Cortex of kidney (tissue), 1 donor: ENCODE measurements at places on chromosomes 3 and 15.

DNA sequence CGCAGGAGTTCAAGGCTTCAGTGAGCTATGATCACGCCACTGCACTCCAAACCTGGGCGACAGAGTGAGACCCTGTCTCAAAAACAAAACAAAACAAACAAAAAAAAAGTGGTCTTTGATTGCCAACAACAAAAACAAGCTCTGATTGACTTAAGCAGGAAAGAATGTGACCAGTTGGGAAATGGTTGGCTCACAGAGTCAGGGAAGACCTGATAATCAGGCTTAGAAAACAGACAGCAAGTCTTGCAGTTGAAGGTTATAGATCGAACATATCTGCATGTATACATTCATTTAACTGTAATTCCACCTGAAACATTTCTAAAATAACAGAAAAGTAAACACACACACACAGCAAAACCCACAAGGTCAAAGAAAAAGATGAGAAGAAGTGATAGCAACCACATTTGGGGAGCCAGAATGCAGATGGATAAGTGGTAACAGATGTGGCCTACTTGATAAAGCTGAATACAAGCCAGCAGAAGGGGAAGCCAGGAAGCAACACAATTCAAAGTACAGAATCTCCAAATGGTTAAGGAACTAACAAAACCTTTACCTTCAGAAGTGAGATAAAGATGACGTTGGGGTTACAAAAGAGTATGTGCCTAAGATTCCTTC is 699.9 kb upstream of the ZNF385D start:
- no peak for DNase-seq

DNA sequence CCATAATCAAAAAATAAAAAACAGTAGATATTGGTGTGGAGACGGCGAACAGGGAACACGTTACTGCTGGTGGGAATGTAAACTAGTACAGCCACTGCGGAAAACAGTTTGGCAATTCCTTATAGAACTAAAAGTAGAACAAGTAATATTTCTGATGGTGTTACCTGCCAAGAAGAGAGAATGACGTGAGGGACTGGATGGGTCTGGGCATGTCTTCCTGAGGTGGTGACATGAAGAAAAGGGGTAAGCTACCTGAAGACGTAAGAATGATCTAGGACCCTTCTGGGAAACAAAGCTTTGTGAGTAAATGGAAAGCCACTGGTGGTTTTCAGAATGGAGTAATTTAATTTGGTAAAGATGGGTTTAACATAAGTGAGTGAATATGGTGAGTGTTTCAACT is 19.4 kb upstream of the PLOD2 start:
- DNase-seq, result no peak

DNA sequence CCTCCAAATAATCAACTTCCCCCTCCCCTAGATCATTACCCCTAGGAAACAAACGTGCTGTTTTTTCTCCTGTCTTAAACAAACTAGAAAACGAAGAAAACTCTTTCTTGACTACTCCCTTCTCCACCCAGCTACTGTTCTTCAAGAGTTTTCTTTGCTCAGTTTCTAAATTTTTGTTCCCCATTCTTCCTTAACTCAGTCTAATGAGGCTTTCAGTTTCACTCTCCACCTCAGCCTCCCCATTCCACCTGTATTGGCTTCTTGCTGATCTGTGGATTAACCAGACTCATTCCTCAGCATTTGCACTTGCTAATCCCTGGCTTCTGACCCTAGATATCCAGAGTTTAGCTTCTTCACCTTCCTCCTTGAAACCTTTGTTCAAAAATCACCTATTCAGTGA is 26.8 kb downstream of the SERPINI1 start:
- DNase-seq, result no peak

GRCh38 chr3:85433319-85433718 is 474.5 kb downstream of the CADM2 start:
- no peak for DNase-seq

- DNase-seq, result no peak
Measured at GRCh38 chr15:57562196-57562769, 29.4 kb upstream of the MYZAP start.

- DNase-seq, result no peak
Measured at GRCh38 chr3:115766587-115767482, 143.5 kb downstream of the GAP43 start.

DNA sequence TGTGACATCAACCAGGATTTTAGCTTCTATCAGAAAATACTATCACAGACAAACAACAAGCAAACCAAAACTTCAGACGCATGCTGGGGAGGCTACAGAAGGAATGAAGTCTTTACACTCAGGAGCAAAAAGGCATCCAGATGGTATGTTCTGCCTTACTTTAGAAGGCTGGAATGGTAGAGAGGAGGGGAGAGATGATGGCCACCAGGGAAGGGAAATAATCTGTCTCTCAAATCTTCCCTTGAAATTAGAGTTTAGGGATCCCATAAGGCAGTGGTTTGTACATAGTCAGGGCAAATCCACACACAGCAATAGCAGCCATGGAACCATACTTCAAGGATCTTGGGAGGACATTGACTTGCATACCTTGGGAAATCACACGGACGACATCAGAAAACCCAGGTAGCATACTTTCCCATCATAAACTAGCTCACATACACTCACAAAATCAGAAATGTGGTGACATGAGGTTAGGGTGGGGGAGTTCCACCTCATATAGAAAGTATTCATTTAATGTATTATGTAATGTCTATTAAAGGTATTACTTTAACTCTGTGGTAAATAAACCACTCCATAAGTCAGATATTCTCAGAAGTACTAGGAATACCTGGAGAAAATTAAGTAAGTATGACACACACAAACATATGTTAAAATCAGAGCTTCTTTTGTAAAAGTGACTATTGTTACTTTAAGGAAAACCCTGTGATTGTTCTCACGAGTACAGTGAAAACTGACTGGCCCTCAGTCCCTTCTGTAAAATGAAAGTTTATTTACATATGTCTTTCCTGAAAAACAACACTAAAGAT is 9.4 kb downstream of the BTLA start:
- no peak for DNase-seq

DNA sequence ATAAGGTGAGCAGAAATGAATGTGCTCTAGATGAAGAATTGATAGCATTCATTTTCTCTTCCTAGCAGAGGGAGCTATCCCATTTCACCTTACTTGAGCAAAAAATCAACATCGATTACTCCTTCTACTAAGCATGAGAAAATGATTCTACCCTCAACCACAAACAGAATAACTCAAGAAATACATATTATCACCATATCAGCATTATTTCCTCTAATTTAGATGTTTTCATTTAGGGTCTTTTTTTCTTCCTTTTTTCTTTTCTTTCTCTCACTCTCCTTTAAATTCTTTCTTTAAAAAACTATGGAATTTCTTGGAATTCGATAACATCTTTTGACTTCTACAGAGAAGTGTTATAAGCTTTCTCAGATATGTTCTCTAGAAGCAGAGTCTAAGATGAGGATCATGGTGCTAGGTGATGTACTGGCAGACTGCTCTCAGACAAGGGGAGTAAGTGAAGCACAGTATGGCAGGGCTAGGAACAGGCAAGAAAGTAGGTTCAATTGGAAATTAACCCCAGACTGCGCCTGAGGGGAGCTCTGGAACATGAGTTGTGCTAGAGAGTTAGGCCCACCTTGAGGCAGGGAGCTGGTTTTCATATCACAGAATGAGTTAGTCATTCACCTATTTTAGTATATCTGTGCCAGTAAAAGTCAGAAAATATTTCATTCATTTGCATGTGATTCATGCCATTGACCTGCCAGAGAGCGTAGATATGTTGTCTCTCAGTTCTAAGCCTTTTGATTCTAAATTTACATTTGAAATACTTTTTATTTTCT is 279.2 kb upstream of the KCNH8 start:
- DNase-seq, result no peak

GRCh38 chr3:144067059-144067458 is 95.4 kb downstream of the DIPK2A start:
- DNase-seq, result no peak

- DNase-seq, result no peak
Measured at GRCh38 chr3:171336406-171336805, 123.8 kb downstream of the TNIK start.

DNA sequence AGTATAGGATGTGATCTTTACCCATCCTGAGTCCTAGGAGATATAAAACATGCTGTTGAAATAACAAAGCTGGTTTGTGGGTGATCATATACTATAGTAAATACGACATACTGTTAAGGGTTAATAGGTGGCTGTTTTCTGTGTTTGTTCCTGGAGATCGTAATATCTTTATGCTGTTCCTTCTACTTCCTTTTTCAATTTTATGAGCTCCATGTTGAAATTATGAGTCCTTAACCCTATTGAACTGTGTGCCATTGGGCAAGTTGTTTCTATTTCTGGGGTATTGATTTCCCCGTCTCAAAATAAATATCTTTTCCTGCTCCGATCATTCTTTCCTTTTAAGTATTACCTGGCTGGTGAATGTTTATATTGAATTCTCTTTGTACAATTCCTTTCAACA is 115.1 kb downstream of the LPP start:
- DNase-seq, result no peak

DNA sequence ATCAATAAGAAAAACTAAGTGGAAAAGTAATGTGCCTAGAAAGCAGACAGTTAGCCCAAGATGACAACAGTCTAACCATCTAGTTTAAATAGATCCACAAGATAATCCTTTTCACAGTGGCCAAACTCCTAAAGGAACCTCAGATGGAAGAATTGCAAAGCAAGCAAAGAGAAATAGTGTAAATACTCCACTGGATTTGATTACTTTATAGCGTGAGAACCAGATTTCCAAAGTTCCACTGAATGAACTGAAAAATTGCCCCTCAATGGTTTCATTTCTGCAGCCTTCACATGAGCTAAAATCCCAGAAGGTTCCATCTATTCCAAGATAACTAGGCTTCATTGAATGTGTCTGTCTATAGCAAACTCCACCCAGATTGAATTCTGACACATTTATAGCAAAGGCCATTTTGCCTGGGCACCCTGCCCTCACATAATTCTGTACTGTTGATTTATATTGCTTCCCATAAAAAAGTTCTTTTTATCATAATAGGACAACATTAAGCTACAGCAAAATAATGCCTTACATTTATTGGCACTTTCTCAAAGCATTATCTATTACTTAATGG is 129.7 kb upstream of the THBS1 start:
- DNase-seq, result no peak

- no peak for DNase-seq
Measured at GRCh38 chr3:67460841-67461510, 193.4 kb downstream of the SUCLG2 start.

- DNase-seq, result no peak
Measured at GRCh38 chr3:153443961-153444360, 281.9 kb downstream of the RAP2B start.

GRCh38 chr3:99126316-99126715 is 224.8 kb upstream of the DCBLD2 start:
- no peak for DNase-seq

DNA sequence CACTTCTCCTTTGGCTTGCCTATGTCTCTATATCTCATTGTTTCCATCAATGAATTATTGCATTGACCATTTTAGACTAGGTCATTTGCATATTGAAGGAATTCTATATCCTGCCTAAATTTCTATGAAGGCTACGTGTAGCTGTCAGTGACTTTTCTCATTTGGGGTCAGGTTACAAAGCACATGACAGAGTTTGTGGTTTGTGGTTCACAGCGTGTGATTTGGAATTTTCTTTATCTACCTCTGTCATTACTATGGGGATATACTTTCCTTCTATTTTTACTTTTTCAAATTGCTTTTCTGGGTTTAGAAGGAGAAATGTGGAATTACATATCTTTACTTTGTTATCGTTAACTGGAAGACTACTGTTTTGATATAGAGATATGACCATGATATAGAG is 317.3 kb upstream of the CFAP20DC start:
- DNase-seq, result no peak

- DNase-seq, result no peak
Measured at GRCh38 chr3:115381931-115382330, 234.8 kb upstream of the ZBTB20 start.

DNA sequence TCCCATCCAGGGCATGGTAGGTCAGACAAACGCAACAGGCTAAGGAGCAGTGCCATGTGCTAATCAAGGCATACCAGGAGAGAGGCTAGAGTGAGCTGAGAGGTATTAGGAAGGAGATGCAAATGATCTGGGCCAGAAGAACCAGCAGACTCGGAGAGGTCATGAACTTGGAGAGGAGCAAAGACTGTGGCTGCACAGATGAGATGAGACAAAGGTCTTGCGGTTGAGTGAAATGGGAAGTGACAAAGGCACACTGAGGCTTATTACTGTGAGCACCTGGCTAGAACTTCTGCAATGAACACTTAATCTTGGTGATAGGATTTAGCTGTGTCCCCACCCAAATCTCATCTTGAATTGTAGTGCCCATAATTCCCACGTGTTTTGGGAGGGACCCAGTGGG is 380.2 kb downstream of the ULK4 start:
- DNase-seq, result no peak

DNA sequence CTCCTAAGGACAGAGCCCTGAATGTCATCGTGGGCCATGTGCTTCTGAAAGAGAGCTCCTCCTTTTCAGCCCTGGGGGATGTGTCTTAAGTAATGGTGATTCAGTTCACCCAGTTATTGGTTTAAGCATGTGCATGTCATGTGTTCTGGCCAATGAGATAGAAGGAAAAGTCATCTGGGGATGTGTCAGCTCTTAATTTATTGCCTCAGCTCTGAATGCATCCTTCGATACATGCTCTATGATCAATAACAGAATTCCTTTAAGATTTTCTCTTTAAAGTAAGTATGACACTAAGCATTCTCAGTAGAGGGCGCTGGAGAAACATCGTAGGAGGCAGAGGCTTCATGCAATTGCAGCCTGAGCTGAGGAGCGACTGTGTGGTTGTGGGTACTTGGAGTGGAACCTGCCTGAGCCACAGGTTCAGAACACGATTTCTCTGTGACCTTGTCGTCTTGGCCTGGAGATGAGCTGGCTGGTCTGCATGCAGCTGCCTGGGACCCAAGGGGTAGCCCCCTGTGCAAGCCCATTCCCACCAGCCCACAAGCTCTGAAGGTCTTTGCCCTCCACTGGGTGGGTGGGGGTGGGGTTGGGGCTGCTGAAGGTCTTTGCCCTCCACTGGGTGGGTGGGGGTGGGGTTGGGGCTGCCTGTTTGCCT is 69.5 kb downstream of the C3orf38 start:
- DNase-seq, result no peak

DNA sequence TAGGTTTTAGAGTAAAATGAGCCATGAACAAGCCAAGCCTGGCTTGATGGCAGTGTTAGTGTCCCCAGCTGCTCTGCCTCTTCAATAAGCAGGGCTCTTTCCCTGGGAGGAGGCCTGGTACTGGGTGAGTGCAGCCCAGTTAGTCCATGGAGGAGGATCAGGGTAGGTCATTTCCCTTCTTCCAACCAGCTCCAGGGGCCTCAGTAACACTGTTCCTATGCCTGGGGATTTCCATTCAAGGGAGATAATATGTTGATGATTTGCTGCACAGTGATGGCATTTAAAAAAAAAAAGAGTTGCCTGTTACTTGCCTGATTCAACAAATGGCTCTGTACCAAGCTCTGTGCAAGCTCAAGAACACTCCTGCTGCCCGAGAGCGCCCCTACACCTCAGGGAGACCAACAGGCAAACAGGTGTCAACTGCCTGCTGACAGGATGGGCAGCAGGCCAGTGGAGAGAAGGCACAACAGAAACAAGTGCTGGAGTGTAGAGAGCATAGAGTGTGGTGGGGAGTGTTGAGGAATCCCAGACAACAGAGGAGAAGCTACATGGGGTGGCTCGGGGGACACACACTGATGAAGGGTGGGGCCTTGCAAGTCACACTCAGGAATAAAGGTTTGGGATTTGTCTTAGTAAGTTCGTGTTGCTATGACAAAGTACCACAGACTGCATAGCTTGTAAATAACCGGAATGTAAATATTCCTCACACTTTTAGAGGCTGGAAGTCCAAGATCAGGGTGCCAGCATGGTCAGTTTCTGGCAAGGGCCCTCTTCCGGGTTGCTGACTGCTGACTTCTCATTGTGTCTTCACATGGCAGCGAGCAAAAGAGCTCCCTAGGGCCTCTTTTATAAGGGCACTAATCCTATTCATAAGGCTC is 78.6 kb upstream of the PXYLP1 start:
- DNase-seq, result no peak
